ENCODE measurements at places on chromosomes 7 and 10. TPM values are rescaled to one million over a fixed set of nuclear protein-coding genes. Genes with fewer than 3 reads are reported as not detected.

- peak; percentile 55 for DNase-seq
Observed at GRCh38 chr10:84026821-84027257, 112.5 kb upstream of the GHITM start.

DNA sequence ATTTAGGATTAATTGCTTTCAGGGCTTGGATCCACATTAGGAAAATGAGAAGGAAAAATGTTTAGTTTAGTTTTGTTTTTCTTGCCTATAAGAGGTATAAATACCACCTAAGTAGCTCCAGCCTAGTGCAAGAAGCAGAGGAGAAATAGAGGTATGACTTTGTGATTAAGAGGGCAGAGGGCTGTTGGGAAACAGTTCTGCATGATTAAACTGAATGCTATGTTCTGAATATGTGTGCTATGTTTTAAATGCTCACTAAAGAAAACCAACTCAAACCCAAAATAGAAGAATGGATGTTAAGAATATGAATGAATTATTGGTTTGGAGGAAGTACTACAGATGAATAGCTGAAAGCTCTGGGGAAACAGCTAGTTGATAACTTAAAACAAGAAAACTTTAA, 7.6 kb downstream of the CALCR start:
- DNase-seq, result no peak

DNA sequence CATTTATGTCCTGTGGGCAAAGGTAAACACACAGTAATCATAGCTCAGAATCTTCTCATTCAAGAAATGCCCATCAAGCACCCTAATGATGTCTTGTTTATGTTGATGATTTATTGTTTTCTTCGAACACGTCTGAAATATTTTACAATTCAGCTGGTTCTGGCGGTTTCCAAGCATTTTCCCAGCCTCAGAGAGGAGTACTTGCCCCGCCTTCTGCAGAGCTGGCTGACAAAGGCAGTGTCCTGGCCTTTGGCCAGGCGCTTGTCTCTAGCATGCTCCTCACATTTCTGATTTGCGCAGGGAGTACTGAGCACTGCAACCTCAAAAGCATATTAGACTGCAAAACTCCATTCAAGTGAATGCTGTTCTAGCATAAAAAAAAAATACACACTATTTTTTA, 314.2 kb upstream of the GNAI1 start:
- no peak for DNase-seq

DNA sequence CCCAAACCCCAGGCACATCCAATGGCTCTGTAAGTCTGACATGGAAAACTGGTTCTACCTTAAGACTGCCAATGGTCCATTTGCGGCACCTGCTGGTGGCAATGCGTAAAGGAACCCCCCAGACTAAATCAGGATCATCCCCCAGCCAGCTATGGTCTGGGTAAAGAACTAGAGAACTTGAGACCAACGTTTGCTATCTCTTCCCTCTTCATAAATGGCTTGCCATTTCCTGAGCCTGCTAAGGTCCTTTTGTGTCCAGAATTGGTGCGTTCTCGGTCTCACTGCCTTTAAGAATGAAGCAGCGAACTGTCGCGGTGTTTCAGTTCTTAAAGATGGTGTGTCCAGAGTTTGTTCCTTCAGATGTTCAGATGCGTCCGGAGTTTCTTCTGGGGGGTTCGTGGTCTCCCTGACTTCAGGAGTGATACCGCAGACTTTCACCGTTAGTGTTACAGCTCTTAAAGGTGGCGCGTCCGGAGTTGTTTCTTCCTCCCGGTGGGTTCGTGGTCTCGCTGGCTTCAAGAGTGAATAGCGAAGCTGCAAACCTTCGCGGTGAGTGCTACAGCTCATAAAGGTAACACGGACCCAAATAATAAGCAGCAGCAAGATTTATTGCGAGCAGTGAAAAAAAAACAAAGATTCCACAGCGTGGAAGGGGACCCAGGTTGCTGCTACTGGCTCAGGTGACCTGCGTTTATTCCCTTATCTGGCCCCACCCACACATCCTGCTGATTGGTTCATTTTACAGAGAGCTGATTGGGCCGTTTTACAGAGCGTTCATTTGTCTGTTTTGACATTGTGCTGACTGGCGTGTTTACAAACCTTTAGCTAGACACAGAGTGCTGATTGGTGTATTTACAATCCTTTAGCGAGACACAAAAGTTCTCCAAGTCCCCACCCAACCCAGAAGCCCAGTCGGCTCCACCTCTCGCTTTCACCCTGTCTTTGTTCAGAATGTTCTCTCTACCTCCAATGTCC, 95.4 kb downstream of the ELMO1 start:
- DNase-seq, result no peak

GRCh38 chr7:136923111-136923667, 54.7 kb downstream of the CHRM2 start:
- no peak for DNase-seq

The LRGUK gene
- 0.64 TPM for total RNA-seq

The GPAM gene
- total RNA-seq, result 11.5 TPM

The ST8SIA6 gene
- 1.7 TPM for total RNA-seq
